ENCODE measurements at places on chromosomes 4 and X.

- no peak for DNase-seq
These were observed 593 bp upstream of the JAKMIP1 start for GRCh38 chr4:6200922-6201362.

GRCh38 chr4:7367864-7368277, 66.9 kb downstream of the PSAPL1 start:
- no peak for DNase-seq

DNA sequence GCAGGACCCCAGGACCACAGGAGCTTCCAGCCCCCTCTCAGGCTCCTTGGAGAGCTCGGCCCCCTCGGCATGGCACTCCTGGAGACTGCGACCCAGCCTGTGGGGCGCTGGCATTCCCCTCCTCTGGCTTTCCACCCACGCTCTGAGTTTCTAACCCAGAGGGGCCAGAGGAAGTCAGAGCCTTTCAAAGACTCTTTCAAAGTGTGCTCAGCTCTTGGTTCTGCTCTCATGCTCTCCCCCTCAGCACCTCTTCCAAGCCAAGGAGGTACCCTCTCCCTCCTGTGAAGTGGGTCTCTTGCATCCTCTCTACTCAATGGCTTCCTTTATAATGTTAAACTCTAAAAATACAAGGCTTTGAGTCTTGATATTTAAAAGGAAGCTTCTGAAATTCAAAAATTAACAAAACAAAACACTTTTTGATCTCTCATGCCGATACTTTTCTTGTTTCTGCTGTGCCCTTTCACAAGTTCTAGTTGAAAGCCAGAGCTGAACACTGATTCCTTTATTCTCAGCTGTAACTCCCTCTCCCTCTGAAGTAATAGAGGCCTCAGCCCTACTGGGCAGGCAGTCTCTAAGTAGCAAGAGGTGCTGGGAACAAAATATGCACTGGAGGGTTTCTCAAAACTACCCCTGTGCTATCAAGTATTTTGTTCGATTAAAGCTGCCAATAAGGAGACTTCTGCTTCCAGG, 82.8 kb downstream of the NAT8L start:
- DNase-seq, result no peak

GRCh38 chrX:7202206-7202605, 54.3 kb upstream of the PUDP start:
- no peak for DNase-seq

DNA sequence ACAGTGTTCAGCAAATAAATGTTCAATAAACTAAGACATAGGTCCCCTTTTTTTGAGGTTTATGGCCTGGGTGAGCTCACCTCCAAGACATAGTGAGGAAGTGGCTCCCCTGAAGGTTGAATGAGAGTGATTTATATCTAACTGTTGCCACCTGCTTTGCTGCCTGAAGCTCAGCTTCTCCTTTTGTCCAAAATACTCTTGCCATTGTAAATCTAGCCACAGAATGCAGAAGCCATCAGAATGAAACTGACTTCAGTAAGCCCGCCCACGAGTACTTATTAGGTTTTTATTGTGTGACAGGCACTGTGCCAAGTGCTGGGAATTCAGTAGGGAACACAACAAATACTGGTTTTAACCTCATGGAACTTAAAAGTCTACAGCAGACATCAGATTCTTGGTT, 18.0 kb downstream of the SPINK2 start:
- DNase-seq, result no peak

GRCh38 chrX:13780868-13781427, 35.9 kb downstream of the GPM6B start:
- no peak for DNase-seq

DNA sequence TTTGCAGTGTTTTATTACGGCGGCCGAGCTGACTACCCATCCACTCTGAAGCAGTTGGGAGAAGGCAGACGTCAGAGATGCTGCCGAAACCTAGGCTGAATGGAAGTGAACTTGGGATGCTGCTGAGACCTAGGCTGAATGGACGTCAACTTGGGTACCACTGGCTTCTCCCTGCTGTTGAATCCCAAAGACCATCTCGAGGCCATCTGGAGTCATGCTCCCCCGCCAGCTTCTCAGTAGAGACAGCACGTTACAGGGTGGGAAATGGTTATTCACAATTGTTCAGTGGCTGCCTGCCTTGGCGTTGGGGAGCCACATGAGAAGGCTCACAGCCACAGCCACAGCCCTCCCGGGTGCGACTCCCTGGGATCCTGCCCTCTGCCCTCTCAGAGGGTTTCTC, 40.9 kb downstream of the P2RY8 start:
- no peak for DNase-seq

GRCh38 chr4:125323654-125324053, 8.9 kb downstream of the FAT4 start:
- no peak for DNase-seq

- DNase-seq, result peak; percentile 5
These were observed 40.2 kb upstream of the NHSL2 start for GRCh38 chrX:71870208-71871098.

- DNase-seq, result no peak
These were observed 156.1 kb downstream of the STPG2 start for GRCh38 chr4:97987019-97987648.

GRCh38 chr4:184792334-184792733, 33.4 kb downstream of the ACSL1 start:
- DNase-seq, result no peak

DNA sequence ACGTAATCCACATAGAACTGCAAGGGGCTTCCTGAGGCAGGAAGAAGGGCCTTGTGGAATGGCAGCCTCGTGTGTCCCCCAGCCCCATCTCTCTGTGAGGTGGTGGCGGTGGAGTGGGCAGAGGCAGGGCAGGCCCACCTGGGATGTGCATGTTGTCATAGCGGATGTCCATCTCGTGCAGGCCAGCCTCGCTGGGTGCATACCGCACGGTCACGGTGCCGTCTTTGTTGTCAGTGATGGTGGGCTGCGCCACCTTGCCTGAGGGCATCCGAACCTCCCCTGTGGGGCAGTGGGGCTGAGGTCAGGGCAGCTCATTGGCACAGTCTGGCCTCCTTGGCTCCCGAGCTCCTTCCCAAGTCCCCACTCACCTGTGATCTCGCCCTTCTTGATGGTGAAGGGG, 20.4 kb downstream of the FLNA start:
- no peak for DNase-seq

- DNase-seq, result no peak
These were observed 547.6 kb downstream of the GABRG1 start for GRCh38 chr4:45576275-45576674.

GRCh38 chr4:89305712-89306437, 1.7 kb downstream of the GPRIN3 start:
- DNase-seq, result no peak

- no peak for DNase-seq
These were observed 23.0 kb downstream of the SH3D19 start for GRCh38 chr4:151302432-151302831.

- no peak for DNase-seq
These were observed 54.5 kb upstream of the HPSE start for GRCh38 chr4:83389037-83389720.

DNA sequence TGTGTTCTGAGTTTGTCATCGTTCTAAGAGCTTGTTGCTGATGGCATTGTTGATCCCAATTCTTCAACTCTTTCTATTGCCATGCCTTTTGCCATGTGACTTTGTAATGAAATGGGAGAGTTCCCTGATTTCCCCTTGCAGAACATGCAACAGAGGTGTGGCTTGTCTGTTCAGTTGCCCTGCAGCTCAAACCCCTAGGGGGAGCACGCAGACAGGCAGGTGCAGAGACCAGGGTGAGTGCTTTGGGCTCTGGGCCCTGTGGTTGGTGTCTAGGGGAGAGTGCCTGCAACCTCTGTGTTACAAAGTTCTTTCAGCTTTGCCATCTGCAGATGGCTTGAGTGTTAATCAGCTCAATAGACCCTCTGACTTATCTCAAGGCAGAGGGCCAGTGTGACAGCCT, 332.7 kb downstream of the MID1IP1 start:
- no peak for DNase-seq

- DNase-seq, result no peak
These were observed 24.1 kb downstream of the CT45A1 start for GRCh38 chrX:135737366-135738071.

- no peak for DNase-seq
These were observed 86.1 kb downstream of the ZNF518B start for GRCh38 chr4:10371121-10371520.

- DNase-seq, result no peak
These were observed 178.7 kb upstream of the ATOH1 start for GRCh38 chr4:93649828-93650227.

GRCh38 chr4:123623611-123624010, 227.0 kb downstream of the SPRY1 start:
- DNase-seq, result no peak

DNA sequence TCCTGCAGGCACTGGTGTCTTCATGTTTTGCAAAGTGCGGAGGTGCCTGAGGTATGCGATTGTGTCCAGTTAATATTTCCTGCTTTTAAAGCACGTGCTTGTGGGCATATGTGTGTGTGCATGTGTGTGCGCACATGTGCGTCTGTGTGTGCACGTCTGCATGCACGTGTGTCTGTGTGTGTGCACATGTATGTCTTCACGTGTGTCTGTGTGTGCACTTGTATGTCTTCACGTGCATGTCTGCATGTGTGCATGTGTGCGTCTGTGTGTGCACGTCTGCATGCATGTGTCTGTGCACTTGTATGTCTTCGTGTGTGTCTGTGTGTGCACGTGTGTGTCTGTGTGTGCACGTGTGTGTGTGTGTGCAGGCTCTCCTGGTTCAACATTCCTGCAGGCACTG, 49.5 kb downstream of the SHOX start:
- DNase-seq, result no peak

DNA sequence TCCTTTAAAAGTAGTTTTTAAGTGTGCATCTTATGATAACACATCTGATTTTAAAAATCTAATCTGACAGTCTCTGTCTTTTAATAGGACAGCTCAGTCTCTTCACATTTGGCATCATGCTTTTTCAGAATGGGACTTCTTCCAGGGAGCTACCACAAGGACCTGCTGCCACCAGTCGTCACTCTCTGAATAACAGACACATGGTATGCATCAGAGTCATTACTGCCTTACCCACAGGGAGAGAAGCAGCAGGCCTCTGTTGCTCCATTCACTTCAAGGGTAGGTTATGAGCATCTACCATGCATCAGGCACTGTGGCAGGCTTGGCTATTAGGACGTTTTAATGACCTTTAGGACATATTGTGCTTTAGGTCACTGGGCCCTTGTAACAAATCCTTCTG, 50.0 kb upstream of the AFAP1 start:
- DNase-seq, result no peak

DNA sequence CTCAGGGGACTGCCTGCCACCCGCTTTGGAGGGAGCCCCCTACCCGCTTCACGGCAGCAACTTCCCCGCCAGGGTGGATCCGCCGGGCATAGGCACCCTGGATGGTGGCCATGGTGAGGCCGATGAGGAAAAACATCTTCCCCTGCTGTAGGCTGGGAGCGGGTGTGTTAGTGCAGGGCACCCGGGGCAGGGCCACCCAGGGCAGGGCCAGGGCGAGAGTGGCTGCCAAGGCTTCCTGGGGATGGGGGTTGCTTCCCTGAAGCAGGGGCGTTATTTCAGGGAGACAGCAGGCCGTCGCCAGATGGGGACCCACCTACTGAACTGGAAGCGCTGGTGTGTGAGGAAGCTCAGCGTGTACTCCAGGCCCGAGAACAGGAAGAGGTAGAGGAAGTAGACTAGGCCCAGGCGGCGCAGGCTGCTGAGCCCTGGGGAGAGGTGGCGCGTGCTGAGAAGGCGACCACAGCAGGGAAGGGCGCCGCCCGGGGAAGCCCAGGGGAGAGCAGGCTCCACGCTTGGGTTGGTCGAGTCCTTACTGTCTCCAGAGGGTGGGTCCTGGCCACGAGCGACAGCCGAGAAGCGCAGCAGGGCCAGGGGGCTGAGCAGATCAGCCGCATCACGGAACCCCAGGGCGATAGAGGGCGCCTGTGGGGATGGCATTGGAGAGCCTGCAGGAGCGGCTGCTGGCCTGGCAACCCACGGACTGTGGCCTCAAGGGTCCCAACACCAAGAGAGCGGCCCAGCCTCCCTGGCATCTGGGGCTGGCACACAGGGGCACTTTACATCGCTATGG, 31.5 kb downstream of the NOP14 start:
- no peak for DNase-seq

- no peak for DNase-seq
These were observed 7.1 kb downstream of the HAND2 start for GRCh38 chr4:173522951-173523395.

- DNase-seq, result no peak
These were observed 514.9 kb upstream of the LCORL start for GRCh38 chr4:18536428-18536827.

Data from neuronal stem cell (in vitro differentiated cells).